Cardiac fibroblast (primary cell): ENCODE measurements at places on chromosomes 11 and 22.

GRCh38 chr11:70338594-70338993 is 59.7 kb upstream of the CTTN start:
- DNase-seq, result no peak

GRCh38 chr11:92057849-92058442 is 166.7 kb upstream of the FAT3 start:
- DNase-seq, result peak; percentile 23

DNA sequence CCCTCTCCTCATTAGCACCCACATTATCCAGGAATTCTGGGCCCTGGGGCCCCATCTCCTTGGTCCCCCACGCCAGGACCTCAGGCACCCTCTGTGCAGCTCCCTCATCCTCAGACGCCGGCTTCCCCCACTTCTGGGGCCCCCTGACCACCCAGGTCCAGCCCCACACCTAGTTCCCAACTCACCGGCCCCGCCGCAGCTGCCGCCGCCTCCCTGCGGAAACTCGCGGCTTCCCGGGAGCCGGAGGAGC is at the start of gene PCSK7:
TSS of gene PCSK7 (minus strand) at position 232 of the 250 bp plus-strand sequence. CDS start 2,229 bp downstream, outside the sequence.
- no peak for DNase-seq

DNA sequence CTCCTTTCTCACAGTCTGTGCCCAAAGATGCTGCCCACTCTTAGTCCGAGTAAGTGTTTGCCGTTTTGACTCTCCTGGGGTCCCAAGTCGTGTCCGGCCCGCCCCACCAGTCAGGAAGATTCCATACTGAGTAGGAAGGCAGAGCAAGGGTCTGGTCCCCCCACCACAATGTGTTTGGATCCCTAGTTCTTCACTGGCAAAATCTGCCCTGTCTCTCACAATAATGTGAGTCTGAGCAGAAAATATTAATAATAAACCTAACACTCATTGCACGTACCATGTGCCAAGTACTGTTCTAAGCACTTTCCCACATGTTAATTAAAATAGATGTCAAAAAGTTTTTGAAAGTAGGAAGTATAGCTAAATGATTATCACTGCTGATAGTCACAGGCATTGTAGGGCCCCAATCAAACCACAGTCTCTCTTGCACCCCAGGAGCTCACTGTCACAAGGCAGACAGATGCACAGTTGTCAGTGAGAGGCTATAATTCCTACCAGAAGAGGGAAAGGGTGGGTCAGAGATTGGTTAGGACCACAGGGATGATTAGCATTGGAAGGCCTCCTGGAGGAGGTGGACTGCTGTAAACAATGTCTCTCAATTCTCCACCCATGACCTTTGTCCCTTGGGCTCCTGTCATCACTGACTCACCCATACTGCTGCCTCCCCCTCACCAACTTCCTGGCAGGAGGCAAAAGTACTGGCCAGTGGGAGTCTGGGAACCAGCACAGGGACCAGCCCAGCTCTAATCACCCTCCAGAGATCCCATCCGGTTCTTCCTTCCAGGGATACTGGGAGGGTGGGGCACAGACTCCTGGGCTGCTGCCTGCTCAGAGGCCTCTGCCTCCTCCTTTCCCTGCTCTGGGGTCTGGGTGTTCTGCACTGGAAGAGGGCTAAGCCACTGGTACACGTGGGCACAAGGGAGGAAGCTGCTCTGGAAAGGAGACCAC is 1.0 kb upstream of the POLD4 start:
- peak; percentile 96 for DNase-seq

DNA sequence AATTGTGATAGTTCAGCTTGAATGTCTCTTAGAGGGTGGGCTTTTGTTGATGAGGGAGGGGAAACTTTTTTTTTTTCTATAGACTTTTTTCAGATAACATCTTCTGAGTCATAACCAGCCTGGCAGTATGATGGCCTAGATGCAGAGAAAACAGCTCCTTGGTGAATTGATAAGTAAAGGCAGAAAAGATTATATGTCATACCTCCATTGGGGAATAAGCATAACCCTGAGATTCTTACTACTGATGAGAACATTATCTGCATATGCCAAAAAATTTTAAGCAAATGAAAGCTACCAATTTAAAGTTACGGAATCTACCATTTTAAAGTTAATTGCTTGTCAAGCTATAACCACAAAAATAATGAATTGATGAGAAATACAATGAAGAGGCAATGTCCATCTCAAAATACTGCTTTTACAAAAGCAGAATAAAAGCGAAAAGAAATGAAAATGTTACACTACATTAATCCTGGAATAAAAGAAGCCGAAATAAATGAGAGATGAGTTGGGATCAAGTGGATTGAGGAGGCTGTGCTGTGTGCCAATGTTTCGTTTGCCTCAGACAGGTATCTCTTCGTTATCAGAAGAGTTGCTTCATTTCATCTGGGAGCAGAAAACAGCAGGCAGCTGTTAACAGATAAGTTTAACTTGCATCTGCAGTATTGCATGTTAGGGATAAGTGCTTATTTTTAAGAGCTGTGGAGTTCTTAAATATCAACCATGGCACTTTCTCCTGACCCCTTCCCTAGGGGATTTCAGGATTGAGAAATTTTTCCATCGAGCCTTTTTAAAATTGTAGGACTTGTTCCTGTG is 3.9 kb downstream of the MALAT1 start:
- DNase-seq, result peak; percentile 73

DNA sequence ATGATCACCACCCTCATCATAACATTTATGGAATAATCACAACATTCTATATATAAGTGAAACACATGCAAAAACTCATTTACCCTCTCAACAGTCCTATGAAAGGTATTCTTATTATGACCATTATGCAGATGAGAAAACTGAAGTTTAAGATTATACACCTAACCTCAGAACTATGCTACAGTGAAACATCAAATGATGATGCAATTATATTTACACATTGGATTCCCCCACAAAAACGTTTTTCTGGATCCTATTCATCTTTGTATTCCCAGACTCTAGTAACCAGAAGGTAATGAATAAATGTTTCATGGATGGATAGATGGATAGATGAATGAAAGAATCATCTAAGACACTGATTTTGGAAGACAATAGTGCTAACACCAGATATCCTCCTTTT is 54.8 kb downstream of the TCP11L1 start:
- no peak for DNase-seq

GRCh38 chr11:46999217-46999616 is 62.7 kb downstream of the CSTPP1 start:
- DNase-seq, result no peak
